ENCODE measurements at places on chromosomes 13 and 19.

DNA sequence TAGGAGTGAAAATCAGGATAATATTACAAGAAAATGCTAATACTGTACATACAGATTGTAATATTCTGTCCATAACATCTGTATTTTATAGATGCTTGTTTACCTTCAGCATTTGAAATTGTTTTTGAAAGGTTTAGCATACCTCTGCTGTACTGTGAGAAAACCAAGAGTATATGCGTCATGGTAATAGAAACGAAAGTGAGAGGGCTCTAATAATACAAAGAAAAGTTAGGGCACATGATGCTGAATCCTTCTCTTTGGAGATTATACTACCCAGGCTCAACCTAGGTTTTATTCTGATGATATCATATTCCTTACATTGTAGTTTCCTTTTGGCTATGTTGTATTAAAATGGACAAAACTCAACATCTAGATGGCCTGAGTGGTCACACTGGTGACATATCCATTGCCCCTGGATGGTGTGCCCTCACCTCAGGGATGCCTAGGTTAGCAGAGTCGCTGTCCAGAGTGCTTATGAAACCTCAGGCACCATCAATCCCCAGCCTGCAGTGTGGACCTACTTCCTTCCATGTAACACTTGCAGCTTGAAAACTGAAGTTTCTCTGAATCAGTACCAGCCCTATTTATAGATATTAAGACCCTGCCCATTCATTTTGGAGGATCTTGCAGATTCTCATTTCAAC lies 253.7 kb downstream of the KCTD12 start:
- DNase-seq = no peak

- DNase-seq = no peak
Measured at GRCh38 chr19:44003461-44004009, 778 bp downstream of the ZNF230 start.

DNA sequence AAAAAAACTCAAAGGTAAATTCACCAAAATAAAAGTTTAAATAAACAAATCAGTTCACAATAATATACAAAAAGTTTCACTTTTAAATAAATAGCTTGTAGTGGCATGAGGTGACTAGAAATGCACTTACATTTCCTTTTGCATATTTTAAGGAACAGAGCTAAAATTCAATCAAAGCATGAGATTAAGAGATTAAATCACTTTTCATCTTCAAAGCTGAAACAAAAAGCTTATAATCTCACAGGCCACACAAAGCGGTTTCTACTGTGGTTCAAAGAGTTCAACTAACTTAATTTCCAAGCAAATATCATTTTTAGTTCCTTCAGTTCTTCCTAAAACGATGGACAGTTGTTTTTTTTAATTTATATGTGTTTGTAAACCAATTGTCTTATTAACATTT lies 38.9 kb downstream of the TSC22D1 start:
- no peak for DNase-seq

DNA sequence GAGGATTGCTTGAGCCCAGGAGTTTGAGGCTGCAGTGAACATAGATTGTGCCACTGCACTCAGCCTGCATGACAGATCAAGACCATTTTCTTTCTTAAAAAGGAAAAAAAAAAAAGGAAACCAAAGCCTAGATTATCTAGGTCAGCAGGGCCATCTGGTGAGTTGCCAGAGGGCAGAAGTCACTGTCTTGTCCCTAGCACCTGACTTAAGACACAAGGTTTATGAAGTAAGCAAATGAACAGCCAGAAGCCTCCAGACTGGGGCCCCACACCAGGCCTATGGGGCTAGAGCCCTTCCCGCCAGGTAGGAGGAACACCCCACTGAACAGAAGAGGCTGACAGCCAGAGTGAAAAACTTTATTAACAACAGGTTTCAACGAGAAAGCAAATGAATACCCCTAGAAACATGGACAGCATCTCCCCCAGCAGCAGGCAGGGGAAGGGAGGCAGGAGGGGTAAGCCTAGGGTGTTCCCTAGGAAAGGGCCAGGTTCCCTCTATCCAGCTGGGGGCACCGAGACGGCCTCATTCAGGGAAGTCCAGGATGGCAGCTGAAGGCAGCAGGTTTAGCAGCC lies 1.2 kb downstream of the WDR83 start:
- DNase-seq = no peak

DNA sequence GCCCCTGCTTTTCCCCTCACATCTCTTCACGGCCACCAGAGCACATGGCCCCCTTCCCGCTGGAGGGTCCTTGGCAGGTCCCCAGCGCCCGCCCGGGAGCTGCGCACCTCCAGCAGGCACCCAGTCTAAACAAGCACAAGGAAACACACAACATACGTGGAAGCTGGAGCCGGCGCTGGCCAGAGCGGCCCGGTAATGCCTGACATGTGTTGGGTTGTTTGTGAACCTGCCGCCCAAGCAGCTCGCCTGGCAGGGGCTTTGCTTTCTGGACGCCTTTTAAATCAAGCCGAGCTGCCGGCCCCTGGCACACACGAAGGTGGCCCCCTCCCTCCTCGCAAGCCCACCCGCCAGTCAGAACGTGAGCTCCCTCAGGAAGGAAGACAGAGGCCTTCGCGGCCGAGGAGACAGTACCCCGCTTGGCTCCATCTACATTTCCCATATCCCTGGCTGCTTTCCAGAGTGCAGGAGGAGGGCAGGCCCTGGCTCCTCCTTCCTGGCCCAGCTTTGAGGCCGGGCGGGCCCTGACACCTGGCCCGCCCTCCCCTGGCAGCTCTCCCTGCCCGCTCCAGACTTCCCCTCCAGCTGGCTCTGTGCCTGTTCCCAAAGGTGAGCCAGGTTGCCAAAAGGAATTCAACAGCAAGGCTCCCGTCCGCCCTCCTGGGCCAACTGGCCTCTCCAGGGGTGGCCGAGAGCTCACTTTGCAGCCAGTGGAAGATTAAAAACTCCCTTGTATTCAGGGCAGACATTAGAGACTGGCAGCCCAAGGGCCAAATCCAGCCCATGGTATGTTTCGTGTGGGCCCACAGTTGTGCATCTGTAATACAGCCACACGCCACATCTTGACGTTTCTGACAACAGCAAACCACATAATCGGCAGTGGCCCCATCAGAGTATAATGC lies 28.7 kb downstream of the COMP start:
- DNase-seq = peak; percentile 15

DNA sequence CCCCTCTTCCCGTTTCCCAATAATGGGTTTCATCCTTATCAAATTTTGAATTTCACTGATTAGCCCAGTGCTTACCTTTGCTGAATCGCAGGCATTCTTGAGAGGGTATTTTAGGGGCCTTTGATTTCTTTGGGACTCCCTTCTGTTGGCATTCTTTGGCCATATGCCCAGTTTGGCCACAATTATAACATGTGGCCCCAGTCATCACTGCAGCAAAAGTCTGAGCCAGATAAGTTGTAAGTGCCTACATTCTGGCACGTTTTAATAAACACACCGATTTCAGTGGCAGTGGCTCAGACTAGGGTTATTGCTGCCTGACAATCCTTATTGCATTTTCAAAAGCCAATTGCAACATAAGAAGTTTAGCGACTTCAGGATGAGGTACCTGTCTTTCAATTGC lies 41.4 kb downstream of the ZNF726 start:
- no peak for DNase-seq

DNA sequence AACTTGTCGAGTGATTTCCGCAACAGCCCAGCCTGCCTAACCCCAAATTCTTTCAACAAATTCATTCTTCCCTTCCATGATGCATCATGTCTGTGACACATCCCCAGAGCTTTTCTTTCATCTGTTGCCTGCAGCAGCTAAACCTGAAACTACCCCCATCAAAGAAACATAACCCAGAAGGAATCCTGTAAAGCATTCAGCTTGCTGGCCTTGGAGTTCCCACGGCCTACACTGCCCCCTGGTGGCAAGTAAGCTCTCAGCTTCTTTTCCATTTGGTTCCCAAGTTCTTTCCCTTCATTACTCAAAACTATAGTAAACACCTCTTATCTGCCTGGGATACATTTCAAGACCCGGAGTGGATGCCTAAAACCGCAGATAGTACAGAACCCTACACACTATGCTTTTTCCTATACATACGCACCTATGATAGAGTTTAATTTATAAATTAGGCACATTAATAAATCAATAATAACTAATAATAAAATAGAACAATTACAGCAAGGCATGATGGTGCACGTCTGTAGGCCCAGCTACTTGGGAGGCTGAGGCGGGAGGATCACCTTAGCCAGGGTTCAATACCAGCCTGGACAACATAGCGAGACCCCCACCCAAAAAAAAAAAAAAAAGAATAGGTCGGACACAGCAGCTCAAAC lies 7.4 kb downstream of the ETHE1 start:
- peak; percentile 88 for DNase-seq

- DNase-seq = peak; percentile 54
Measured at GRCh38 chr13:46866150-46866549, 30.7 kb downstream of the HTR2A start.

GRCh38 chr13:23735329-23735728 lies 153.9 kb downstream of the MIPEP start:
- no peak for DNase-seq

DNA sequence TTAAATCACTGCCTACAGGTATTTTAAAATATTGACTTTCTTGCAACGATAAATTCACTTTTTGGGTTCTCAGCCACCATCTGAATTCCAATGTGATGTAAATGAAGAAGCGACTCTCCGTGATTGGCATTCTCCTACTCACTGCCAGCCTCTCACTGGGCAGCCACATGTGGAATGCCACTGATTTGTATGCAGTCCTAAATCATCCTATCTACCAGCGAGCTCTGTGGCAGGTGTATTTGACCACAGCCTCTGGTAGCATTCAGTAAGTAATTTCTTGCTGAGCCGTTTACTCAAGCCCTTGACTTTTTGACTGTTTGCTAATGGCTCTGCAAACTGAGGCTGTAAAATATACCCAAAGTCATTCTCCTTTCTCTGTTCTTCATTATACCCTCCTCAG lies 559.0 kb upstream of the SLC10A2 start:
- DNase-seq = no peak
